ENCODE measurements at places on chromosomes 2 and 18. TPM values are rescaled to one million over a fixed set of nuclear protein-coding genes. Genes with fewer than 3 reads are reported as not detected.

The TTN gene
- 33.3 TPM for total RNA-seq

The MAP4K3 gene
- 9.9 TPM for total RNA-seq

The ARHGAP15 gene
- total RNA-seq: 112 TPM

The DAW1 gene
- not detected for total RNA-seq

The NDUFV2 gene
- total RNA-seq: 169 TPM

The NPPC gene
- total RNA-seq: not detected

The GKN1 gene
- total RNA-seq: not detected

The MTIF2 gene
- 40.4 TPM for total RNA-seq

The IL36B gene
- not detected for total RNA-seq

The KLHL30 gene
- not detected for total RNA-seq

The CHRNG gene
- not detected for total RNA-seq

The ARHGAP25 gene
- 324 TPM for total RNA-seq

The DHRS9 gene
- total RNA-seq: 0.71 TPM

The CCDC178 gene
- not detected for total RNA-seq

The ACTG2 gene
- not detected for total RNA-seq

The AQP12B gene
- not detected for total RNA-seq

The RAB17 gene
- total RNA-seq: not detected

The CCDC85A gene
- not detected for total RNA-seq

The TFPI gene
- not detected for total RNA-seq

The RAB10 gene
- total RNA-seq: 94.6 TPM

The DSC3 gene
- not detected for total RNA-seq

The SYT4 gene
- not detected for total RNA-seq

The NCKAP5 gene
- not detected for total RNA-seq

The MDH1B gene
- total RNA-seq: not detected

The PJVK gene
- 3.1 TPM for total RNA-seq

The PAX8 gene
- total RNA-seq: 0.39 TPM

The TFCP2L1 gene
- 0.05 TPM for total RNA-seq

The FEV gene
- not detected for total RNA-seq

Data from activated B cell treated with CpG ODN at 0.5 μM for 24 hours (primary cell).